GF-D8 (cell line): ENCODE measurements at places on chromosomes 3 and 15.

DNA sequence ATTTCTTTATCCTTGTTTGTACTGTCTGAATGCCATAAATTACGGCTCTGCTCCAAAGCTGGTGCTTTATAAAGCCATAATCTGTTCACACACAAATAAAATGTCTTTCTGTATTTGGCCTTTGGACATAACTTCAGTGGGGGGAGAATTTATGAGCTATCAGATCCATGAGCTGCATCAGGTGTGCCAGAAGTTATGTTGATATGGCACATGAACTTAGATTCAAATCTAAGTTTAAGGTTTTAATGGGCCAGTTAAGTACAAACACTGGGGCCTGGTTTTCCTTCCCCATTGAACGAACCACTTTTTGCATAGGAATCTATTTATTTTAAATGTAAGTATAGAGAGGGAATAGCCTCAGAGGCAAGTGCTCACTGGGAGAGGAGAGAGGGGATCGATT lies 239.9 kb downstream of the NFKBIZ start:
- no peak for DNase-seq

DNA sequence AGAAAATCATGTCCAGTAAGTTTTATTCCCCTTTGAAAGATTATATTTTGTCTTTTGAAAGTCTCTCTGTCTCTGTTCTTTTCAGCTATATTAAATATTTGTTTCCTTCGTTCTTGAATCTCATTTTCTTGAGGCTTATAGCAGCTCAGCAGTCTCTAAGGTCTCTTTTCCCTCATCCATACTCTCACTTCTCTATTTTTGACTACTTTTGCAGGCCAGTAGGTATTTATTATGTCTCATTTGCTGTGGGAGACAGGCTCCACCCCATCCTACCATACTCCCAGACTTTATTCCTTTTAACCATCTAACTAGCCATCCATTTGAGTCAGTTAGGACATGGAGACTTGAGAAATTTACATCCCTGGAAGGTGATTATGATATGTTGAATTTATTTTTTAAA lies 71.0 kb downstream of the FILIP1L start:
- no peak for DNase-seq

- DNase-seq: no peak
These were observed 555.8 kb upstream of the IL12A start for GRCh38 chr3:159432682-159433340.

- no peak for DNase-seq
These were observed 58.1 kb downstream of the DGKG start for GRCh38 chr3:186303965-186304364.

GRCh38 chr3:18729671-18730070 lies 304.5 kb upstream of the SATB1 start:
- DNase-seq: no peak

GRCh38 chr15:89026167-89026566 lies 62.1 kb upstream of the ABHD2 start:
- no peak for DNase-seq
